ENCODE measurements at places on chromosomes 12 and 14.

DNA sequence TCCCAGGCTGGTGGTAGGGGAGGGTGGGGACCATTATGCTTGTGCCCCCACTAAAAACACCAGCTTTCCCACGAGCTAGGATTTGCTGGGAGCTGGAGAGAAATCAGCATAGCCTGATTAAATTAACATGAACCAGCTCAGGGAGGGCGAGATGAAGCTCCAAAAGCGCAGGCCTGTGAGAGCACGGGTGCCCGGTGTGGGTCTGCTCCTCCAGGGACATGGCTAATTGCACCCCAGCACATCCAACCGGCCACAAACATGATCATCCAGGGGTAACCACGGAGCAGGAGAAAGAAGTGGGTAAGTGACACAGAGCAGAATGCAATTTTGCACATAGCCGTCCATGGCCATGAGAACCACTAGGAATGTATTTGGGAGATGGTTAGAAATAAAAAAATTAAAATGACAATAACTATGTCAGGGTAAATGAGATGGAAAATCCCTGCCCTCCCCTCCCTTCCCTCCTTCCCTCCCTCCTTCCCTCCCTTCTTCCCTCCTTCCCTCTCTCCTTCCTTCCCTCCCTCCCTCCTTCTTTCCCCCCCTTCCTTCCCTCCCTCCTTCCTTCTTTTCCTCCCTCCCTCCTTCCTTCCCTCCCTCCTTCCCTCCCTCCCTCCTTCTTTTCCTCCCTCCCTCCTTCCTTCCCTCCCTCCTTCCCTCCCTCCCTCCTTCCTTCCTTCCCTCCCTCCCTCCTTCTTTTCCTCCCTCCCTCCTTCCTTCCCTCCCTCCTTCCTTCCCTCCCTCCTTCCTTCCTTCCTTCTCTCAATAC is 26.9 kb downstream of the CLMN start:
- DNase-seq, result no peak

DNA sequence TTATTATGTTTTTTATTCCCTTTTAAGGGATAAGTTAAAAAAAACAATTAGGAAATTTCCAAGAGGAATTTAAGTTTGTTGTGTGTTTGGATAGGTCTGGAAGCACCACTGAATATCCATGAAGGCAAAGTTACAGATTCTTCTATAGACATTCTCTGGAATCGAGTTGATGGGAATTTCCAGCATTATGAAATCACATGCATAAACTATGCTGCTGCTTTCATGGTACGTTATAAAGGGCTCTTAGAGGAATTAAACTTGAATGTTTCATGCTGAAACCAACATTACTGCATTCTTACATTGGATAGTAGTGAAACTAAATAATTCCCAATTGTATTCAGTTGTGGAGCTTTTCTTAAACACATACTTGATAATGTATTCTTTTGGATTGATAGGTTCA is 21.5 kb upstream of the PTPRQ start:
- no peak for DNase-seq

DNA sequence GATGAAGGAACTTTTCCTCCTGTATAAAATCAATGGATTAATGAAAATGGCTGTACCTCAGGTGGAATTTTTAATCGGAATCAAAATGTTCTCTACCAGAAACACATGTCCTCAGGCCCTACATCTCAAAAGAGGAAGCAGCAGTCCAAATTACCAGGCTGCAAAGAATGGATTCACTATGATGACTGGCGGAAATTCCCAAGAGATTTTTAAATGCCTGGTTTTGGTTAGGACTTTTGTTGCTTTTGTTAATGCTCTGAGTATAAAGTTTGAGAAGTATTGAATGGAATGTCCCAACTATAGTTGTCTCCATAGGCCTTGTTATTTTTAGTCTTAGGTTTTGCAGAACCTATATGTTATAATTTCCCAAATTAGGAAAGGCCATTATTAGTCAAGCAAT is 11.2 kb upstream of the IFNG start:
- DNase-seq, result no peak

GRCh38 chr14:64838656-64839055 is 41.1 kb downstream of the SPTB start:
- DNase-seq, result no peak

GRCh38 chr12:110071967-110072366 is 23.6 kb upstream of the C12orf76 start:
- no peak for DNase-seq

DNA sequence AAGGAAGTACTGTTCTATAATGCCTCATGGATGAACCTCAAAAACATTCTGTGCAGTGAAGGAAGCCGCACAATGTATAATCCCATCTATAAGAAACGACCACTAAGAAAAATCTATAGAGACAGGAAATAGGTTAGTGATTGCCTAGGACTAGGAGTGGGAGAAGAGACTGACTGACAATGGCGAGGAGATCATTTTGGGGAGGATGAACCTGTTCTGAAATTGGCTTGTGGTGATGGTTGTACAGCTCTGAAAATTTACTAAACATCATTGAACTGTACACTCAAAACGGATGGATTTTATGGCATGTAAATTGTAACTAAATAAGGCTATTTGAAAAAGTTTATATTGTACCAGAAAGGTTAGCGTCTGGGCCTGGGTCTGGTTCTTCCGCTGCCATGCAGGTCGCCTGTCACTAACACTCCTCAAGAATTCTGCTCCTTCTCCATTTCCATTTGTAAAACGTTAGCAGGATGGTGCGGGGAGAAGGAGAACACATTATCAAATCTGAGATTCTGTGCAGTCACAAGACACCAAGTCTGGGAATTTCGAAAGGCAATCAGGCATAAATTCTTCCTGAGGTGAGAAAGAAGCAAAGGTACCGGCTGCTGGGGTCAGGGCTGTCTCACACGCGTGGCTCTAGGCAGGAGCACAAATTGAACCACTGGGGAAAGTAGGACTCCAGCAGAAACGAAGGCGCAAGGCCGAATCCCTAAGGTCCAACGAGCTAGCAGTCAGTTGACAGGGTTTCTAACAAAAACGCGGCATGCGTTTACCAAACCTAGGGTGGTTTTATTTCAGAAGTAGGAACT is 845 bp upstream of the COCH start:
- DNase-seq, result no peak

- no peak for DNase-seq
These were observed 3.3 kb downstream of the MTA1 start for GRCh38 chr14:105422695-105423487.

DNA sequence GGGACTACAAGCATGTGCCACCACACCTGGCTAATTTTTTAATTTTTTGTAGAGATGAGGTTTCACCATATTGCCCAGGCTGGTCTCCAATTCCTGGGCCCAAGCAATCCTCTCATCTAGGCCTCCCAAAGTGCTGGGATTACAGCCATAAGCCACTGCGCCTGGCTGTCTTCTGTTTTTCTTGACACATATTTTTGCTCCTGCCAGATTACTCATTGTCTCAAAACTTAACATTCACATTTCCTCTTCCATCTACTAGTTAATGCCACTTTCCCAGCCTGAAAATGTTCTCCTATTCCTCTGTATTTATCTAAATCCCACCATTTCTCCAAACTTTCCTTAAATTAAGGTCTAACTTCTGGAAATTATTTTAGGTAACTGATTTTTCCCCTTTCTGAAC is 36.2 kb upstream of the KCNH3 start:
- no peak for DNase-seq

DNA sequence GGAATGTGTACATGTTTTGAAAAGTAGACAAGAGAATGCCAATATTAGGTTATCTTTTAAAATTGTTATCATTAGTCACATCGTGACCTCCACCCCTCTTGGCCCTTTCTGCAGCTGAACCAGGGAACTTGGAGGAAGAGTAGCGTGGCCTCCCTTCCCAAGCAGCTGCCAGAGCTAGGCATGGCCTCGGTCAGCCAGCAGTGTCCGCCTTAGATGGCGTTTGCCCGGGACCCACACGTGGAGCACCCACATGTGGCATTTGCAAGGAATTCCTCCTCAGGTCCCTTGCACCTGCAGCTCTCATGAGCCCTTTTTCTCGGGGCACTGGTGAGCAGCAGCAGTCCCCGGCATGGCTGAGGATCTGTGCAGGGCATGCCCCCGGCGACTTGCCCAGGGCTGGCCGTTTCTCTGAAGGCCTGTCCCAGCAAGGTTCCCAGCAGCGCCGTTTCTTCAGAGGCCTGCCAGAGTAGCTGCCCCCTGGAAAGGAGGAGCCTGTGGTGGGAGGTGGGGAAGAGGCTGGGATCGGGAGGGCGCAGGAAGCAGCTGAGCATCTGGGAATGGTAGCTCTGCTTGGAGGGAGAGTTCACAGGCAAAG is 10.8 kb downstream of the JDP2 start:
- no peak for DNase-seq

DNA sequence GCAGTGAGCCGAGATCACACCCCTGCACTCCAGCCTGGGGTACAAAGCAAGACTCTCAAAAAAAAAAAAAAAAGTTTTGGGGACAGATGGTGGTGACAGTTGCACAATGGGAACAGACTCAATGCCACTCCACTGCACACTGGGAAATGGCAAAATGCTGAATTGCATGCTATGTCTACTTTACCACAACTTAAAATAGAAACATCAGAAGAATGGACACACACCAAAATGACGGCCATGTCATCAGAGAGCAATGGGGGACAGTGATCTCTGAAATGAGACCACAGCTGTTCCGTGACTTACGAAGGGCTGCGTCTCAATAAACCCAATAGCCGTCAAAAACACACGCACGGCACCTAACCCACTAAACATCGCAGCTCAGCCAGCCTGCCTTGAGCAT is 13.7 kb downstream of the DDX54 start:
- no peak for DNase-seq

DNA sequence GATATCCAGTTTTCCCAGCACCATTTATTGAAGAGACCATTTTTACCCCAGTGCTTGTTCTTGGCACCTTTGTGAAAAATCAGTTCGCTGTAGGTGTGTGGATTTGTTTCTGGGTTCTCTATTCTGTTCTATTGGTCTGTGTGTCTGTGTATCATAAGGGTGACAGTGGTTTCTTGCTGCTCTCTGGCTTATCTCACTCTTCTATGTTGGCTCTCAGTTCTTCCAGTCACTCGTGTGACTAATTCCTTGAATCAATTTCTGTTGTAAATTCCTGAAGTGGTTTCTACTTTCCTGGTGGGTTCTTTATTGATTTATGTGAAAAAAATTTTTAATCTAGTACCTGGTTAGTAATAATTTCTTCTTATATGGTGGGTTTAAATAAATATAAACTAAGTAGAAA is 58.3 kb downstream of the OTOGL start:
- DNase-seq, result no peak

DNA sequence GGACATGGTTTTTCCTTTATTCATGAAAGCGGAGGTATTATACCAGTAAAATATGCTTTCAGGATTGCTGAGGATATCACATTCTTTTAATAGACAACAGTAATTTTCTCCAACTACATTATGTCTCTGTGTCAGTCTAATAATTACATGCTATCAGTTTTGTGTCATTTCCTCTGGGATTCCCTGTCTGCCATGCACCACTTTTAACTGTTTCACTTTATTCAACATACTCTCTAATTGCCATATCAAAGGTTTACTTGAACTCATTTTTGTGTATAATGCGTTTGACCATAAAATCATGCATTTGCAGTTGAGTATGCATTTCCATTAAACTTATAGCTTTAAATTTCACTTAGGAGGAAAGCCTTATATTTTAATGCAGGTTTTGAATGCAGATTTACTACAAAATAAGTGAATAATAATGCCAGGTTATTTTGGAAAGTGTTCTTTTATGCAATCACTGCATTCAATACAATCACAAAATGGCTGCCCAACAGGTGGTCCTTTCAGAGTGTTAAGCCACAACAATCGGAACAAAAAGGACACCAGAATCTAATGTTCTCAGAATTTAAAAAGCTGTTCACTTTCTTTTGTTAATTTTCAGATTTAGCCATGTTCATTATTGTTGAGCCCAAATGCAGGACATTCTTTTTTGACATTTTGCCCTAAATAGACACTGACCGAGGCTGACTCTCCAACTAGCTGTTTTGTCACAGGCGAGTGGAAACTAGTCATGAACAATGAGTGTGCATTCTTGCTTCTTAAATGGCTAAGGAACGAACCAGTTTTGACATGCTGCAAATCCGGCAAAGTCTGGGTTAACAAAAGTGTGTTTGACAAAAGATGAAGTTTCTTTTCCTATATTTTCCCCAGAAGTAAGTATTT is 40.9 kb downstream of the MBIP start:
- no peak for DNase-seq

- DNase-seq, result no peak
These were observed 47.7 kb upstream of the PAPLN start for GRCh38 chr14:73189651-73190050.

GRCh38 chr12:6367065-6367968 is 8.0 kb downstream of the SCNN1A start:
- DNase-seq, result peak; percentile 30

DNA sequence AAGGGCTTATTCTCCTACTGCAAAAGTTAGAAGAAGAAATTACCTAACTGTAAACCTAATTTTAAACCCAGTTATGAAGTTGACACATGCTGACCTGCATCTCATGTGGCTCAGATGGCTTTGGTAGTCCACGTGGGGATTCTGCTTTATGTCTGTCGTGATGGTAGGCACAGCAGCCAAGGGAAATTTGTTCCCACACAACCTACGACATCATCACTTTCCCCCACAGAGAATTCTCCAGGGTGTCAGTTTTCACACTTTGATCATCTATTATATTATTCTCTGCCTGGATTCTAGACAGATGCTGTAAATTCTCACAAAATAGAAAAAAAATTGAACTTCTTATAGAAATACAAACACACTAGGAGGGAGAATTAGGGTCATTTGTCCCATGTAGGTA is 70.6 kb downstream of the PTHLH start:
- DNase-seq, result no peak

DNA sequence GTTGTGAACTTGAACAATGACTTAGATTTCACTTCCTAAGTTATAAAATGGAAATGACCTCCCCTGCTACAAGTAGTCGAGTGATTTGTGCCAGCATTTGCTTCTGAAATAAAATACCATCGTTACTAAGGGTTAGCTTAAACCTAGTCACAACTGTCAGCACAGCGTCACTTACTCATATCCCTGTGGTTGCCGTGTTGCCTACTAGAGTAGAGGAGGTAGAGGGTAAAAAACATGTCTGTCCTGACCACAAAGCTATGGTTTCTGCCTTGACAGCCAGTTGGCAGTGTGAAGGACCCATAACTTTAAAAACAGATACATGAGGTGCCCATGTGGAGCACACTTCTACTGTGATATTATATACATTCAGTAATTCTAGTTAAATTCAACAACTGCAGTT is 234.2 kb upstream of the RGS6 start:
- no peak for DNase-seq
